ENCODE measurements at places on chromosomes 5 and 9. TPM values are rescaled to one million over a fixed set of nuclear protein-coding genes. Genes with fewer than 3 reads are reported as not detected.

SHOC1 gene
- polyA plus RNA-seq = not detected

SLC6A3 gene
- not detected for polyA plus RNA-seq

NR5A1 gene
- polyA plus RNA-seq = not detected

GRCh38 chr5:123454259-123454911 is 31.2 kb upstream of the CEP120 start:
- DNase-seq = no peak

GARNL3 gene
- polyA plus RNA-seq = not detected

- DNase-seq = no peak
These were observed 27.4 kb downstream of the LNPEP start for GRCh38 chr5:96963267-96963666.

GCNT4 gene
- polyA plus RNA-seq = 2.3 TPM

GRCh38 chr9:87086221-87086818 is 139.0 kb upstream of the GAS1 start:
- no peak for DNase-seq

GRCh38 chr5:126438267-126438666 is 15.1 kb downstream of the GRAMD2B start:
- no peak for DNase-seq

PRR7 gene
- 21.6 TPM for polyA plus RNA-seq

DNA sequence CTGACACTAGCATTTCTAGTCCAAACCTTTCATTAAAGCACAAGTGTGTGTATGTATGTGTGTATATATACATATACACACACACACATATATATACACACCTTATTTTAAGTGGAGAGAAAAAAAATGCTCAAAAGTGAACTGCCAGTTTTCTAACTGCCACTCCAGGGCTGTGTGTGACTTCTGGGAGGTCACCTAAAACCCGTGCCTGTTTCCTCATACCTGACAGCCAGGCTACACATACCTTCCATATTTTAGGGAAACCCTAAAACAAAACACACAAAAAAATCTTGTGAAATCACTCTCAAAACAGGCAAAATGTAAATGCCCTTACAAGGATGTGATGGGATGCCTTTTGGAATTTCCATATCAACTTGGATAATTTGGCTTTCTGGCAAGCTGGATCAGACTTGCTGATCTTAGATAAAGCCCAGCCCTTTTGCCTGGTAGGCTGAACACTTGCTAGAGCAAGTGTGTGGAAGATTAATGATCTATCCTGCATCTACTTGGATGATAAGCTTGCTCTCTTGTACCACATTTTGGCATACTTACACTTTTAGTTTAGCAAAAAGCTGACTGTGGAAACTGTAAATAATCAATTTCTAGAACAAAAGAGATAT is 127.8 kb downstream of the GNAQ start:
- DNase-seq = no peak

GRCh38 chr5:171418316-171418981 is 998 bp upstream of the FGF18 start:
- DNase-seq = peak; percentile 27

STARD4 gene
- polyA plus RNA-seq = 4.6 TPM

DNA sequence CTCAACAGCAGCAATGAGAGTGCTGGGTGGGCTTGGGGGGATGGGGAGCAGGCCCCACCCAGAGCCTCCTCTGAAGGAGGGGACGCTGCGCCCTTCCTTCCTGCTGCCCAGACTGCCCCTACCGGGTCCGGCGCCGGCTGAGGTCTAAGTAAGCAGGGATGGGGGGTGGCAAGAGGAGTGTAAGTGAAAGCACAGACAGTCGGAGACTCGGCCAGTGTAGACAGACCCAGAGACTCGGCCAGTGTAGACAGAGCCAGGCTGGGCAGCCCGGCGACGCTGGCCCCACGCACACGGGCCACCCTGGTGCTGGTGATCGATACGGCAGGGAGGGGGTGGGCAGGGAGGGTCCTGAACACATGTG is 7.4 kb upstream of the ENTPD8 start:
- DNase-seq = no peak

ADAMTS2 gene
- polyA plus RNA-seq = 0.02 TPM

- no peak for DNase-seq
These were observed 75.1 kb downstream of the MRPS27 start for GRCh38 chr5:72244862-72245371.

- DNase-seq = no peak
These were observed 217.3 kb upstream of the KLF4 start for GRCh38 chr9:107706701-107707427.

IL9 gene
- polyA plus RNA-seq = not detected

DOCK8 gene
- polyA plus RNA-seq = 52.2 TPM

DNA sequence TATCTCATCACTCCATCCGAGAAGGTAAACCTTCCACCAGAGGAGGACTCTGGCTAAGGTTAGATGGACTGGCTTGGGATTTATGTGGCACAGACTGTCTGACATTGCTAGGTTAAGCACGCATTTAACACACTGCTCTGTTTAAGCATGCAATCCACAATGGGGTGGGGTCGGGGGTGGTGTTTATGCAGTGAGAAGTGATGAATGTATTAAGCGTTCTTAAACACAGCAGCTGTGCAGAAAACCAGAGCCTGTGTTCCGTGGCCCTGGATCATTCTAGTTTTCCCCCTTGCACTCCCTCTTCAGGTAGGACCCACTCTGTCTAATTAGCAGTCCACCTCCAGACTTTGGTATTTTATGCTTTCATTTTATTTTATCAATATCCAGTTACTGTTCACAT is 46.4 kb downstream of the STXBP1 start:
- no peak for DNase-seq

GLRA1 gene
- polyA plus RNA-seq = not detected

SPATA31E1 gene
- polyA plus RNA-seq = not detected

DNA sequence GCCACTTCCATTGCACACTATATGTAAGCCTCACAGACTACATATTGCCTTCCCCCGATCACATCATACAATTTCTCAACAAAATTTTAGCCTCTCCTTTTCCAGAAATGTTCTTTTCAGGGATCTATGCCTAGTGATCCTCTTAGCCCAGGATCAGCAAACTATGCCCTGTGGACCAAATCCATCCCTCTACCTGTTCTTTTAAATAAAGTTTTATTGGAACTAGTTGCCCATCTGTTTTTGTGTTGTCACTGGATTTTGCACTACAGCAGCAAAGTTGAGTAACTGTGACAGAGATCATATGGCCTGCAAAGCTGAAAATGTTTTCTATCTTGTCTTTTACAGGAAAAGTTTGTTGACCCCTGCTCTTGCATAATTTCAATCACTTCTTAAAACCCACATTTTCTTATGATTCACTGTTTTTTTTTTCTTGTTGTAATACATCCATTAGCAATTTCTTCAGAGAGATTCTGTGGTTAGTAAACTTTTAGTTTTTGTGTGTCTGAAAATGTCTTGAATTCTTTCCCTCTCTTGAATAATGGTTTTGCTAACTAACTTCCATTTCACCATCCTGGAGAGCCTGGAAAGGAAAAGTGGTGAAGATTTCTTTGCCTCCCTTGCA is 7.1 kb downstream of the TXNDC8 start:
- DNase-seq = no peak

SPARC gene
- not detected for polyA plus RNA-seq

All from naive thymus-derived CD8-positive, alpha-beta T cell (primary cell).